Fibroblast of skin of back (primary cell): ENCODE measurements at places on chromosomes 5 and 9.

DNA sequence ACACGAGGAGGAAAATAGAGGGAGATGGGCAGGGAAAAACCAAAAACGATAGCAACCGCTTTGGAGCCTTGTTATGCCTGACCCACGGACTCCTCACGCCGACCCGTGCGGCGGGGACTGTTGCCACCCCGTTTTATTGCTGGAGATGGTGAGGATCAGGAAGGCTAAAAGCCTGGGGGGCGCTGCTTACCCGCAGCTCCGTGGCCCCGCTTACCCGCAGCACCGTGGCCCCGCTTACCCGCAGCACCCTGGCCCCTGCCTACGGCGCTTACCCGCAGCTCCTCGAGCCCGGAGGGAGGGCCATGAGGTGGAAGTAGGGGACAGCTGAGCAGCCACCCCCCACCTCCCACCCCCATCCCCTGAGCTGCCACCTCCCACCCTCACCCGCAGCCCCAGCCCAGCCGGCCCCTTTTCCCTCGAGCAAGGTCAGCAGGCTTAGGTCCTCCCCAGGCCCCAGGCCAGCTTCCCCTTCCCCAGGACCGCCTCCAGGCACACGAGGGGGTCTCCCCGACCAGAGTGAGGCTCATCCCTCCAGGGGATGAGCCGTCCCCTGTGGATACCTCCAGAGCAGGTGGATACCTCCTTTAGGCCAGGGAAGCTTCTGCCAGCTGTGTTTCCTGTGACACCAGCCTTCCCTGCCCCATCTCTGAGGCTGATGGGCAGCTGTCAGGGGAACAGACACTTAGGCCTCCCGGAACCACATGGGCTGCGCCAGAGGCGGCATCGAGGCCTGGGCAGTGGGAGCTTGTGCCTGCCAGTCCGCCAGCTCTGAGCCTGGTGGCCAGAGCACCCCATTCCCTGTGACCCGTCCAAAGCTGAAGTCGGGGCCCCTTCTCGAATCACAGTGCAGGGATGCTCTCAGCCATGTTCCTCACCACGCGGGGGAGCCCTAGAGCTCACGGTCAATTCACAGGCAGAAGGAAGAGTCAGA is 92.3 kb downstream of the LMX1B start:
- peak; percentile 30 for DNase-seq

- no peak for DNase-seq
These were observed 115.3 kb downstream of the UBE2R2 start for GRCh38 chr9:33932078-33932807.

DNA sequence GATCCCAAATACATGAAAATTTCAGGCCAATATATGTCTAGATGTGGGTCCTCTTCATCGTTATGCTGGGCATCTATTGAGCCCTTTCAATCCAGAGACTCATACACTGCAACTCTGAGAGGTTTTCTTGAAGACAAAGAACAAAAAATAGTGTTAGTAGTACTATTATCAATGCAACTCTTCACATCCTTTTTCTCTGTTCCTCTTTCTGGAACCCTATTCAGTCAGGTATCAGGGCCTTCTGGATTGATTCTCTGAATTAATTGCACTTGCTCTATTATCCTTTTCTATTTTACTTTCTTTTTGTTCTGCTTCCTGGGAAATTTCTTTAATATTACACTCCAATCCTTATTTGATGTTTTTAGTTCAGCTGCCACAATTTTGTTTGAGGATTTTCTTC is 18.5 kb upstream of the FAM120A start:
- no peak for DNase-seq

DNA sequence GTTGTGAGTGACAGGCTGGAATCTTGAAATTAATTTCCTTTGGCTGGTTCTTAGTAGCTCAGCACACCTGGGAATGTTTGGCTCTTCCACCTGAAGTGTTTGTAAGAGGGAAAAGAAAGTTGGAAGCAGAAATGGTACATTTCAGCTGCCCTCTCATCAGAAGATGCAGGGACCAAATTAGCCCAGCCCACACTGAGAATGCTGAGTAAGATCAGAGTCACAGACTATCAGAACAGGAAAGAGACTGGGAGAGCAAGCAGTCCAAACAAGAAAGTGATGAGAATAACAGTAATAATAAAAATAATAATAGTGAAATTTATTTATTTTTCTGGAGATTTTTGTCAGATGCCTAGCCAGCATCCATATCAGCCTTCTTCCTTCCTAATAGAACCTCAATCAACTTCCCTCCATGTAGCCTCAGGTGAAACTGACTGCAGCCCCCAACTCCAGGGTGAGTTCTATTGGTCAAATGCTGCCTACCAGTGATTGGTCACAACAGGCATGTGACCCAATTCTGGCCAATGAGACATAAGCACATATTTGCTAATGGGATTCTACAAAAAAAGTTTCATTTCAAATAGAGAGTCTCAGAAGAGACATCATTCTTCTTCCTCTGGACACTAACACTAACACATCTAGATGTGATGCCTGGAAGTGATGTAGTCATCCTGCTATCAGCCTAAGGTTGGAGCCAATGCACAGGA is 31.2 kb upstream of the ADRA1B start:
- DNase-seq: no peak
